Left renal pelvis (tissue), 4 donors: ENCODE measurements at places on chromosomes 6 and 20. TPM values are rescaled to one million over a fixed set of nuclear protein-coding genes. Genes with fewer than 3 reads are reported as not detected.

Gene GATA5
- 2.1 TPM for polyA plus RNA-seq

Gene SYS1
- polyA plus RNA-seq, result 32.0 TPM

Gene DUSP22
- polyA plus RNA-seq, result 23.2 TPM

Gene ACTL10
- polyA plus RNA-seq, result 0.79 TPM

Gene HNF4A
- polyA plus RNA-seq, result 0.90 TPM

Gene ZFP57
- not detected for polyA plus RNA-seq

Gene CALHM4
- not detected for polyA plus RNA-seq

Gene CST2
- not detected for polyA plus RNA-seq

Gene LYRM4
- polyA plus RNA-seq, result 41.2 TPM

Gene BPIFA1
- not detected for polyA plus RNA-seq

Gene HDGFL1
- polyA plus RNA-seq, result not detected

Gene MEI4
- polyA plus RNA-seq, result 2.1 TPM

Gene OR2J2
- not detected for polyA plus RNA-seq

Gene ADGRB3
- polyA plus RNA-seq, result 3.0 TPM

Gene CASP8AP2
- polyA plus RNA-seq, result 24.8 TPM
